ENCODE measurements at places on chromosomes 3 and 15. TPM values are rescaled to one million over a fixed set of nuclear protein-coding genes. Genes with fewer than 3 reads are reported as not detected.

The CYP1A2 gene
- not detected for total RNA-seq

DNA sequence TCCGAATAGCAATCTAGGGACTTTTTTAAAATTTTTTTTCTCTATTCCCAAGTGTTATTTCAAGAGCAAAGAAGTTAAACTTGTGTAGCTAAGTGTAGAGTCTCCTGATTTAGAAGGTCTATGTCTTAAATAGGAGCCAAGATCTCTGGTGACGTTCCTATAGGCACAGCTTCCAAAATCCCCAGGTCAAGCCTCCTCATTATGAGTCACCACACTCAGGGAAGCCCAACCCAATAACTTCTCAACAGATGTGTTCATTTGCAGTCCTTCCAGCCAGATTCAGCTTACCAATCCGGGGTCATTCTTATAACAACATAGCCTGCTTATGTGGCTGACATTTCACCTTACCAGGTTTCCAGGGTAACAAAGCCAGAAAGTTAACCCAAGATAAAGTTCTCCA, 270.3 kb downstream of the IL5RA start:
- DNase-seq: no peak
- H3K27ac ChIP-seq: no peak overlapping the region
- no peak overlapping the region for H3K4me3 ChIP-seq
- no peaks in the 10 kb centered on the region for H3K27me3 ChIP-seq
- no peaks in the 10 kb centered on the region for H3K36me3 ChIP-seq

GRCh38 chr3:134536781-134537180, 50.9 kb downstream of the CEP63 start:
- H3K4me3 ChIP-seq: no peak overlapping the region
- no peaks in the 10 kb centered on the region for H3K36me3 ChIP-seq
- H3K4me1 ChIP-seq: no peaks in the 10 kb centered on the region
- no peak for DNase-seq
- no peak overlapping the region for H3K27ac ChIP-seq

DNA sequence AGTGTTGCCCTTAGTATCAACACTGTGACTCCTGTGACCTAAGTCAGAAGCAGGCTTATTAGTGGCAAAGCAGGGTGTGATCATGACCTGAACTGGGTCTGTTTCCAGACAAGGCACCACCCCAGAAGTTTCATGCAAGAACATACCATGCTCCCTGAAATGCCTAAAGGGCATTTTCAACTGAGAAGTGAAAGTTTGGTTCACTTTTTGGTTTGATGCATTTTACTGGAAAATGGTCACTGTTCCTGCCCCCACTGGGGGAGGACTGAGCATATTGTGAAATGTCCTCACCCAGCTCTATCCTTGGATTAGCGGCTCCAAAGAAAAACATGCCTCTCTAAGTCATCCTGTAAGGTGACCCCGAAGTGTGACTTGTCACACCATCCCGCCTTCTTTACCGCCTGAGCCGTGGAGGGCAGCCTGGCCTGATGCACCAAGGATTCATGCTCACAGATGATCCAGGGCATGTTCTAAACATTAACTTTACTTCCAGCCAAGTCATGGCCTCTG, 3.1 kb upstream of the FAM240A start:
- no peaks in the 10 kb centered on the region for H3K36me3 ChIP-seq
- H3K27ac ChIP-seq: no peak overlapping the region
- no peaks in the 10 kb centered on the region for H3K4me1 ChIP-seq

GRCh38 chr15:29346998-29347397, 77.4 kb upstream of the NSMCE3 start:
- no peak overlapping the region for H3K27ac ChIP-seq
- H3K4me3 ChIP-seq: no peak overlapping the region
- DNase-seq: no peak
- H3K36me3 ChIP-seq: no peaks in the 10 kb centered on the region
- H3K27me3 ChIP-seq: no peaks in the 10 kb centered on the region

GRCh38 chr15:90955624-90956273, 1.1 kb downstream of the RCCD1 start:
- peaks cover 17% of the 10 kb centered on the region for H3K4me1 ChIP-seq
- no peaks in the 10 kb centered on the region for H3K36me3 ChIP-seq
- no peaks in the 10 kb centered on the region for H3K27me3 ChIP-seq
- DNase-seq: no peak
- H3K4me3 ChIP-seq: peak overlapping the region; percentile 81

- H3K27me3 ChIP-seq: no peaks in the 10 kb centered on the region
- no peak overlapping the region for H3K4me3 ChIP-seq
- H3K36me3 ChIP-seq: no peaks in the 10 kb centered on the region
- 0 out of 2 replicates have a peak, but pooled peaks cover 3% of the 10 kb centered on the region for H3K4me1 ChIP-seq
Measured at GRCh38 chr3:69201658-69202057, 79.3 kb upstream of the LMOD3 start.

All from Panc1 (cell line).